ENCODE measurements at places on chromosomes 7 and 10. TPM values are rescaled to one million over a fixed set of nuclear protein-coding genes. Genes with fewer than 3 reads are reported as not detected.

DNA sequence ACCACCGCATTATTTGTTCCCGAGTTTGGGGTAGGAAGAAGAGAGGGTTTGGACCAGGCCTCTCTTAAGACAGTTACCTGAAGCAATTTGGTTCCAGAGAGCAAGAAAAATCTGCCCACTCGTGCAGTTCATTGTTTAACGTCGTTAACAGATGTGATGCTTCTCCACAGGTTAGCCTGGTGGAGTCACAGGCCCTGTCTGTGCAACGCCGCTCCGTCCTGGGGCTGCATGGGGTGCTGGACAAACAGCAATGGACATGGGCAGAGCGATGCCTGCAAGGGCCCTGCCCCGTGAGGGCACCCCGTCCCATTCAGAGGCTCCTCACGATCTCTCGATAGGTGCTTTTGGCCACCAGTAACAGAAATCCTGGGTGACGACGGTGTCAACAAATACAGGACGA, 9.7 kb downstream of the FOXL3 start:
- H3K36me3 ChIP-seq = no peaks in the 10 kb centered on the region
- H3K27ac ChIP-seq = no peak overlapping the region
- no peak overlapping the region for H3K4me3 ChIP-seq
- DNase-seq = no peak
- H3K4me1 ChIP-seq = no peaks in the 10 kb centered on the region
- peaks cover 27% of the 10 kb centered on the region for H3K27me3 ChIP-seq

PMPCB gene
- total RNA-seq = 82.1 TPM

GPR15LG gene
- total RNA-seq = not detected

BTBD16 gene
- total RNA-seq = not detected

BICC1 gene
- total RNA-seq = not detected

DNA sequence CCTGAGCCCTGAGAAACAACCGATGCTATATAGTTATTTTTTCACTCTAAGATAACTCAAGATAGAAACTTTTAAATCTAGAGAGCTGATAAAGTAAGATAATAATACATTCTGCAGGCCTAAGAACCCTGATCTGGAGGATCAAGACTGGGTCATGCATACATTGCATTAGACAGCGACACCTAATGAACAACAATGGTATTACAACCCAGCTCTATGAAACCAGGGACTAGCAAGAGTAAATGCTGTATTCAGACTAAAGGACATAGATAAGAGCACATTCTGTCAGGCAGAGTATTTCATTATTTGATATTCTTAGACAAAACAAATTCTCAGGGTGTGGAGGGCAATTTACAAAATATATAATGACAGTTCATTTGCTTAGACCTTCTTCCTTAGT, 148.6 kb downstream of the GRK5 start:
- peaks cover 11% of the 10 kb centered on the region for H3K36me3 ChIP-seq
- H3K4me3 ChIP-seq = no peak overlapping the region
- peaks cover 15% of the 10 kb centered on the region for H3K4me1 ChIP-seq
- DNase-seq = no peak
- H3K27me3 ChIP-seq = no peaks in the 10 kb centered on the region
- H3K27ac ChIP-seq = no peak overlapping the region

- H3K27me3 ChIP-seq = no peaks in the 10 kb centered on the region
- H3K4me3 ChIP-seq = no peak overlapping the region
- no peaks in the 10 kb centered on the region for H3K36me3 ChIP-seq
- no peak for DNase-seq
- H3K27ac ChIP-seq = no peak overlapping the region
Observed at GRCh38 chr10:110259317-110259716, 45.4 kb downstream of the SMNDC1 start.

DNA sequence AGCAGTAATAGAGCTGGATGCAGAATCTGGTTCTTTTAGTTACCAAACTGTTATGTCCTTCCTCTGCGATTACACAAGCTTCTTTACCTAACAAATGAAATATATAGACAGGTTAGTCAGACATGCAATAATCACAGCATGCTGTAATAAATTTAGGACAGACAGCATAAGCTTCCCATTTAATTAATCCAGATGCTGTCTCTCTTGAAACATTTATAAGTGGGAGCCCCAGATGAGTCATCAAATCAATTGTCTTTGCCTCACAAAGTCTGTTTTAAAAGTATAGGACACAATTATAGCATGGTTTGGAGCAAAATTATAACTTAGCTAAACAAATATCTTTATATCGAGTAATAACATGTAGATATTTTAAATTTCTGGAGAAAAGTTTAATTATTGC, 1.6 kb downstream of the CDNF start:
- H3K4me1 ChIP-seq = peaks cover 26% of the 10 kb centered on the region
- no peak for DNase-seq
- peaks cover under 1% of the 10 kb centered on the region for H3K36me3 ChIP-seq

Measured in T-cell (primary cell).